ENCODE measurements at places on chromosomes 3 and 15.

DNA sequence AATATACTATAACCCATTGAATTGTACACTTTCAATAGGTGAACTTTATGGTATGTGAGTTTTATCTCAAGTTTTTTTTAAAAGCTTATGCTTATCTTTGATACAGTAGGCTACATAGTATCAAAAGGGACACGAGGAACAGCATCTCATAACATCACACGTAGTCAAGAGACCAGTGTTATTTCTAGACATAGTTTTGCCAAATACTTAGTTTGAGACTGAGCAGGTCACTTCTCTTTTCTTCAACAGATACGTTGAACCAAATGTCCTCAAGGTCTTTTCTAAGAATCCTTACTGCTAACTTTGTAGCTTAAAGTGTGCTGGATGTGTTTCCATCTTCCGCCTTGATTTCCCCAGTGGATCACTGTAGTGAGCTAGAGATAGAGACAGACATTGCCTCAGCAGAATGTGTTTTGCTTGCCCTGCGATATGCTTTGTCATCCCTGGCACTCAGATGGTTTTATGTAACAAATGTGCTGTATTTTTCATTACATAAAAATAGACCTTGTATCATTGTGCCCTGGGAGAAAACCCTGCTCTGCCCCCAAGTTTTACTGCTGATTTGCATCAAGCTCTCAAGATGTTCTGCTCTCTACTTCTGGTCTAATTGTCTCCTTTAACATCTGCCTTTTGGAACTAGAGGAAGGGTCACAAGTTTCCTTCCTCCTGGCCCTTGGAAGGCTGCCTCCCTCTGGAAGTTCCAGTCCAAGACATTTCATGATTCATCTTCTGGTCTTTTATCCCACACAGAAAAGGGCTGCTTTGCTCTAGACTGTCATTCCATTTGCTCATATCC, 426.4 kb upstream of the RGMA start:
- ATAC-seq: peak; percentile 76

DNA sequence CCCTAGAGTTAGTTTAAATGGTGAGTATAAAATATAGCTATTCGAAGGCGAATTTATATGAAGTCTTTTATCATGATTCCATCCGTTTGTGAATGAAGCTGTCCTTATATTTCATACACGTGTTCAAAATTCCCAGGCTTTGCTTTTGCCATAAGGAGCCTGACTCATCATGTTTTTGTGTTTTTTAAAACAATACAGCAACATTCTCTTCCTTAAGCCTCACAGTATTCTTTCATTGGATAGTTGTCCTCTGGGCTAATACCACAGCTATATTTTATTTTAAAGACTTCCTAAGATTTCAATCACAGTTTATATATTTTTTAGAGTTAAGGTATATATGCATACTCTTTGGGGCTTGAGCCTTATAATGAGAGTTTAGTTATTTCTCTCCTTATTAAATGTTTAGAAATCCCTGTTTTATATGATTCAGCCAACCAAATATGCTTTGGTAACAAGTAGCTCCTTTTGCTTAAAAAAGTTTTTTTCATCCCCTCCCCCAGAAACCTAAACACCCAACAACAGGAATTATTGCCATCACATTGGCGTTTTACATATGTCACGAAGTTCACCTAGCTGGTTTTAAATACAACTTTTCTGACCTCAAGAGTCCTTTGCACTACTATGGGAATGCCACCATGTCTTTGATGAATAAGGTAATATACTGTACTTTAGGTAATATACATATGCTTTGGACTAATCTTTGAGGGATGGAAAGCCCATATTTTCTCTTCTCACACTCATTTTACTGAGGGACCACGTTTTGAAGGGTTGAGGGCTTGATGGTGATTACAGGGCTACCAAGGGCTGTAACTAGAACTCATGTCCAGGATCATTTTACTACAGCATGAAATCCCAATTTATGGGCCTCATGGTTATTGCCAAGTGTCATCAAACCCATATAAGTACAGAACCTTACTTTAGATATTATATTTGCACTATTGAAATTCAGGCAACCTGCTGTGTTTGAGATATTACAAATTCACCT, 28.5 kb downstream of the ST3GAL6 start:
- no peak for ATAC-seq

DNA sequence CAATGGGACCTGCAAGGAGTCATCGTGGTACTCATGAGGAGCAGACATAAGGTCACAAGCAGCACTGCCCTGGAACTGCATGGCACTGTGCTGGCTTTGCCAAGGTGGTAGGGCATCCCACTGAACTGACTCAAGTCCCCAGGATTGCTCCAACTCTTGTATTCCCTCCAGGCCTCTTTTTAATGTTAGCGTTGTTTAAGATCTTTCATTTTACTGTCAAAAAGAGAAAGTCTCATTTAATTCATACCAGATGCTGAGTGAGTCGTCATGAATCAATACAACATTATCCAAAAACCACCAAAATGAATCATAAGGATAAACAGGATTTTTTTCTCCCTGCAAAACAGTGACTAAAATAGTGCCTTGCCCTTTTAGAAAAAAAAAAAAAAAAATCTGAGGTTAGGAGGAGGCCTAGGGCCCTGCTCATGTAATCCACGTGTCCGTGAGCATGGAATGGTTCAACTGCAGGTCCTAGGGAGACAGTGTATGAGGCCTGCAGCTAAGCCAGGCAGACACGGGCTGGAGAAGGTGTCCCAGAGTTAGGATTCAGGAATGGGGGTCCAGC, 36.7 kb upstream of the BLM start:
- ATAC-seq: peak; percentile 86

DNA sequence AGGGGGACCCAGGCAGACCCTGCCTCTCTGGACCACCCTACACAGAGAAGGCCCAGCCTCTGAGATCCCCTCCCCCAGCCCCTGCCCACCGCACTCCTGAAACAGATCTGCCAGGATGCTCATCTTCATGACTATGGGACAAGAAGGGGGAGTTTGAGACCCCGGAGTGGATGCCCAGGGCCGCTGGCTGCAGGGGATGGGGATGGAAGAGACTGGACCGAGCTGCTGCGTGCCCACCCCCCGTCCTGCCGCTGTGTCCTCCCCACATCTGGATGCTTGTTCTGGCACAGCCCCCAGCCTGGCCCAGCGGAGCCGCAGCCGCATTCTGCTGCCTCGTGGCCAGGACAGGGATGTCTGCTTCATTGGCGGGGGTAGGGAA, 30.3 kb upstream of the SEMA3F start:
- no peak for ATAC-seq

DNA sequence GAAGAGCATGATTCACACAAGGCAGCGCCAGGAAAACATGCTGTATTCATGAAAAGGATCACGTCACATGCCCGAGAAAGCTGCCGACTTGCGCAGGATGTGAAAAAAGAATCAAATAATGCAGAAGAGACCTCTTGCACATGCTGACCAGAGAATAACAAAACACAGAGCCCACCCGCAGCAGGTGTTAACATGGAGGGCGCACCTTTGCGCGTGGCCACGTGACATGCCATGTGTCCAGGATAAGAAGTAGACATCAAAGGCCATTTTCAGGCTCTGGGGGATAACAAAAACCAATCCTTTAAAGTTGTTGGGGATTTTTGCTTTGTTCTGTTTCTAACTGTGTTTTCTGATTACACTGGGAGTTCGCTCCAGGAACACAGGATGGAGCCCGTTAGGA, 1332.8 kb downstream of the ZPLD1 start:
- ATAC-seq: no peak

- ATAC-seq: peak; percentile 93
These were observed 35.7 kb upstream of the ACTL6A start for GRCh38 chr3:179526989-179527391.

DNA sequence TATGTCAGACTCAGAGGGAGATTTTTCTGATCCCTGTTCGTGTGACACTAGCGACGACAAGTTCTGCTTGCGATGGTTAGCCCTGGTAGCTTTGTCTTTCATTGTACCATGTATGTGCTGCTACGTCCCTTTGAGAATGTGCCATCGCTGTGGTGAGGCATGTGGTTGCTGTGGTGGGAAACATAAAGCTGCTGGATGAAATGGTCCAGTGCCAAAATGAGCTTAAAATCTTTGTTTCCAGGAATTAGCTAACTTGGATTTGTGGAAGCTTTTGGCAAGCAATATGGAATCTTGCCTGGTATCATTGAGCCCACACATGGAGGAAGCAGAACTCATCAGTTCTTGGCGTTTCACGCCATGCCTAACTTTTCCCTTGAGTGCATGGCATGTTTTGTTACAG, 98.8 kb downstream of the SPRED1 start:
- no peak for ATAC-seq

DNA sequence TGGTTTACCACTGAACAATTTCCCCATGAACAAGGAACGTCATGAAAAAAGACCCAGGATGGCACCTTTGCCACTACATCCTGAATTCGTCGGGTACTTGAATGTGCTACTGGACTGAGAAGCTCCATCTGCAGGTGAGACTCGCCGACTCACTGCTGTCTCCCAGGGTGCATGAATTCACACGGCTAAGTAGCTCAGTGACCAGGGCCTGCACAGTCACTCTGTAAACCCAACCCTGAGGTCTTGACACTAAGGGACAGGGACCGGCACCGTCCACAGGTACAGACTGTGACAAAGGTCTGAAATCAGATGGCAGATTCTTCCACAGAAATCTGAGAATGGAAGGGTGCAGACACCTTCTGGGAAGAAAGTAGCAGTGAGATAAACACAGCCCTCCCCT, 187.4 kb downstream of the ADAMTS17 start:
- no peak for ATAC-seq

DNA sequence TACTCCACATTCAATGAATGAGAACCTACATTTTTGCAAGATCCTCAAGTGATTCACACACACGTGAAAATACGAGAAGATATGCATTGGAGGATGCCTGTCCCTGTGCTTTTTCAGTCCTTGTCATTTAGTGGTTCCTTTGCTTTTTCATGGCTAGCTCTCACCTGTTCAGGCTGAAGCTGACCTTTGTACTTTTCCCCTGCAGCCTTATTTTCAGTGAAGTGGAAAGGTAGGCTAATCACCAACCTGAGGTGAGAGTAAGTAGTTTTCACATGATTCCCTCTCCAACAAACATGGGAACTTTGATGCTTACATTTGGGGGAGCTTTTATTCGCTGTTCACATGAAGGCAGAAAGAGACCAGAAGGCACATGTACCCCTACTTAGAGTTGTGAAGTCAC, 8.3 kb downstream of the ITPR1 start:
- ATAC-seq: no peak
